Hindlimb muscle (tissue), 1 donor: ENCODE measurements at places on chromosomes 2 and 18. TPM values are rescaled to one million over a fixed set of nuclear protein-coding genes. Genes with fewer than 3 reads are reported as not detected.

SULT6B1 gene
- polyA plus RNA-seq = not detected

DNA sequence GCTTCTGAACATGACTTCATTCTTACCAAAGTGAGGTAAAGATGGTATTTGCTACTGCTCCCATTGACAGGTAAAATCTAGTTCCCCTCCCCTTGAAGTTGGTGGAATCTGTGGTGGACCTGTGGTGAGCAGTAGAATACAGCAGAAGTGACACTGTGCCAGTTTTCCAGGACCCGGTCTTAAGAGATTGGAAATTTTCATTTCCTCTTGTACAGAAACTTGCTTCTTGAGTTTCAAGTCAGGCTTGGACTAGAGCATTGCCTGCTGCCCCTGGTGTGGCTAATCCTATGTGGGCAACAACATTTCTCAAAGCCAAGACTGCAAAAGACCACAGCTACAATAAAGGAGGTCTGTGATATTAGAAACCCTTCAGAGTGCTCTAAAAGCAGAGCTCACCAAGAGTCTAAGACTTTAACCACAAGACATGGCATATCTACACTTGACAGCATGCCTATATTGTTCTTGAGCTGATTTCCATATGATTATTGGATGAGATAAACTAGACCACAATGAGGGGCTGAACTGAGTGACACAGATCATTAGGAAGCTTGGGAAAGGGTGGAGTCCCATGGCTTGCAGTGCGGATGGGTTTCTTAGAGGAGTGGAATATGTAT is 458.1 kb downstream of the BCL11A start:
- no peak for DNase-seq

- no peak for DNase-seq
Observed at GRCh38 chr18:78511666-78512601, 467.7 kb upstream of the SALL3 start.

DNA sequence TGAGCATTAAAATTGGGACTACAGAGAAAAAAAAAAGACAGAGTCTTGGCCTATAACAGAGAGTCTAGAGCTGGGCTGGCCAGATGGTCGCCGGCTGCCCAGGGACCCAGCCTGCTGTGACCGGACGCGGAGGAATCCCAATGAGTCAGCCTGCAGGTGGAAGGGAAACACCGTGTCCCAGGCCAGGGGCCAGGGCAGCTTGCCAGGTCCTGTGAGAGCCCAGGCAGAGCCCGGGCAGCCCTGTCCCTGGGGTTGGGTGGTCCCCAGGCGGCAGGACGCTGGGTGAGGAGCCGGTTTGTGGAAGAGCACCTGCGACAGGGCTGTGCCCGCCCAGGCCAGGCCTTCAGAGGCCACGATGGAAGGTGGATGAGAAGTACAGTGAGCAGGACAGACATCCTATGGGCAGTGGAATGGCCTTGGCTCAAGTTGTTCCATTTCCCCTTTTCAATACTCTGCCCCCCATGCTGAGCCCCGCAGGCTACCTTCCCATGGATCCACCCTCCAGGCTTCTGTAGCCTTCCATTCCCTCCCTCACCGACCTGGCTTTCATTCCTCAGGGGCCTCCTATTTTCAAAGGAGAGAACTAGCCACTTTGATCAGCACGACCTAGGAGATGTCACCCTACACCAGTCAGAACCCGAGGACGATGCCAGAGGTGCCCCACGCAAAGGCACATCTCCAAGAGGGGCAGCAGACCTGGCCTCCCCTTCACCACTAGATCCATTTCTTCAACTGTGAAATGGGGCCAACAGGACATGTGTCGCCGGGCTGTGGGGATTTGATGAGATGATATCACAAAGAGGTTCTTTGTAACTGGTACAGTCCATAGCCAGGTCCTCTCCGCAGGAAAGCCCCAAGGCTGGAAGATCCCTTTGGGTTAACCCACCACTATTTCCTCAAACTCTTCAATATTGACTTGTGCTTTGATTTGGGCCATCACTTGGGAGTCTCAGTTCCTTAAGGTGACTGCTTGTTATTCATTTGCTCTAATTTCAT is 87.5 kb downstream of the POLR1A start:
- DNase-seq = no peak
